Frontal cortex (tissue), 4 donors: ENCODE measurements at places on chromosomes 5 and 9.

- no peak for DNase-seq
Measured at GRCh38 chr5:143001764-143002351, 231.7 kb downstream of the ARHGAP26 start.

DNA sequence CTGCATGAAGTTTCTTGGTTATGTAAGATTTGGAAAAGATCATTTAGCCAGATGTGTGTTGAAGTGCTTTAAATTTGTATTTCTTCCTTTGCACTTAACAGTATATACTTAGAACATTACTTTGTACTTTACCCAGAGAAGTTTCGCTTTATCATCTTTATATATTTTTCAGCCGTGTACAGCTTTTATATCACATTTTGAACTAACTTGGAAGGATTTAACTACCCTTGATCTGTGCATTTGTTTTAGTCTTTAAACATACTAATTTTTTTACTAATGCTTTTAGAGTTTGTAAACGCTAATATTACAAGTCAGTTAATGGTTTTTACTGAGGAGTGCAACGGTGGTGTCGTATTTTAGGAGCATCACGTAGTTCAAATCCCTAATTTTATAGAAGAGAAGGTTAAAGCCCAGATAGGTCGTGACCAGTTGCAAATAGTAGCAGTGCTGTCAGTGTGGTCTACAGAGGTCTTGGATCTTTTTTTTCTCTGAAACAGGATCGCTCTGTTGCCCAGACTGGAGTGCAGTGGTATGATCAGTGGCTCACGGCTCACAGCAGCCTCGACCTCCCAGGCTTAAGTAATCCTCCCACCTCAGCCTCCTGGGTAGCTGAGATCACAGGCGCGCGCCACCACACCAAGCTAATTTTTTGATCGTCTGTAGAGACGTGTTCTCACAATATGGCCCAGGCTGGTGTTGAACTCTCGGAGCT is 2.0 kb downstream of the MATR3 start:
- no peak for DNase-seq

GRCh38 chr5:140362875-140363630 is 3.1 kb downstream of the SLC4A9 start:
- DNase-seq: no peak

- no peak for DNase-seq
Measured at GRCh38 chr5:158172005-158172404, 313.1 kb upstream of the CLINT1 start.

DNA sequence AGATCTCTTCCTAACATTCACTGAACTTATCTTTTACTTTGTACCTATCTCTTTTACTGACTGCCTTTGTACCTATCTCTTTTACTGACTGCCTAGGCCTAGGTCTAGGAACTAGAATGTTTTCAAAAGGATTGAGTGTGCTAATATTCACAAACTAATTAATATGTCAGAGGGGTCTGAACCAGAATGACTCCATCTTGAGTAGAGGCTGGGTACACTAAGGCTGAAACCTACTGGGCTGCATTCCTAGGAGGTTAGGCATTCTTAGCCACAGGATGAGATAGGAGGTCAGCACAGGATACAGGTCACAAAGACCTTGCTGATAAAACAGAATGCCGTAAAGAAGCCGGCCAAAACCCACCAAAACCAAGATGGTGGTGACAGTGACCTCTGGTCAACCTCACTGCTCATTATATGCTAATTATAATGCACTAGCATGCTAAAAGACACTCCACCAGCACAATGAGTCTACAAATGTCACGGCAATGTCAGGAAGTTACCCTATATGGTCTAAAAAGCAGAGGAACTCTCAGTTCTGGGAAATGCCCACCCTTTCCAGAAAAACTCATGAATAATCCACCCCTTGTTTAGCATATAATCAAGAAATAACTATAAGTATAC is 2.5 kb upstream of the RHOBTB3 start:
- DNase-seq: no peak

- DNase-seq: no peak
Measured at GRCh38 chr5:168865968-168866367, 286.8 kb upstream of the PANK3 start.

GRCh38 chr5:45225571-45226031 is 416.9 kb downstream of the MRPS30 start:
- no peak for DNase-seq

DNA sequence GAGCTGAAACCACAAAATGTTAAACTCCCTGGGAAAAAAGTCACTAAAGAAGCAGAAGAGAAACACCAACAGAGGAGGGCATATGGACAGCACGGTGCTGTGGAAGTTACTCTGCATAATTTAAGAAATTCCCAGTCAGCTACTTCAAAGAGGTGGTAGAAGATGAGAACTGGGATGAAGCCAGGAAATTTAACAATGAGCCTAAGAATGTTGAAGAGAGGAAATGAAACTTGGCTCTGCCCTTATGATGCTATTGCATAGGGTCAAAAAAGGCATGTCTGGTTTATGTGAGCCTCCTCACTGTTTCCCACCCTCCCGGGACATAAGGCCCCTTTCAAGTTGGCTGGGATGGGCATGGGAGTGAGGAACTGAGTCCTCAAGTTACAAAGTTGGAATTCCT is 25.4 kb upstream of the SNX18 start:
- DNase-seq: no peak

DNA sequence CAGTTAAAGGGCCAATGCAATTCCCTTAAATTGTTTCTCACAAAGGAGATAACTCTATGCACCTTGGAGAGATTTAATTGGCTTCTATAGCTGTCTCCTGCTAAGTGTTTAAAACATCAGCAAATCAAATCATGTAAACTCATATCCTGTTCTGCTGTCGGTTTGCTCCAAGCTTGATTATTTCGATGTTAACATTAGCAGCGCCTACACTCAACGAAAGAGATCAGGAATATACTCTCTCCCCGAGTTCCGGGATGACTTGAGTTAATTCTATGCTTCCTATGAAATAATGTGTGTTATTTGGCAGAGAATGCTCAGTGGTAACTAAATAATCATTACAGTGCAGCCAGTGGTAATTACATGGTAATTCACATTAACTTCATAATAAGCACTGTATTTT is 338.6 kb downstream of the EBF1 start:
- no peak for DNase-seq

DNA sequence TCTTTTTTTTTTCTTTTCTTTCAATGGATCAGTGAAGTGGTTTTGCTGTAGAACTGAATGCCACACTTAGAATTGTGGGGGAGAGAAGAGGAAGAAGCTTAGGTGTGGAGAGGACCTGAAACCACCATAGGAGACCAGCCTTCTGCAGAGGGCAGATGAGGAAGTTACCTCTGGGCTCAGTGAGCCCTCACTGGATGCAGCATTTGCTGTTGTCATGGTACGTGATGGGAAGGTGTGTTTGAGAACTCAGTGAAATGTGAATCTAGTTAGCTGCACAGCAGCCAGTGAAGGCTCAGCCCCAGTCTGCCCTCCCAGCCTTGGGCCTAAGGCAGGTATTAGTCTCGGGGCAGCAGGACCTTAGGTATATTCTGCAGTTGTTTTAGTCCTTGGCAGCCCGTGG is 17.5 kb downstream of the CYFIP2 start:
- no peak for DNase-seq

DNA sequence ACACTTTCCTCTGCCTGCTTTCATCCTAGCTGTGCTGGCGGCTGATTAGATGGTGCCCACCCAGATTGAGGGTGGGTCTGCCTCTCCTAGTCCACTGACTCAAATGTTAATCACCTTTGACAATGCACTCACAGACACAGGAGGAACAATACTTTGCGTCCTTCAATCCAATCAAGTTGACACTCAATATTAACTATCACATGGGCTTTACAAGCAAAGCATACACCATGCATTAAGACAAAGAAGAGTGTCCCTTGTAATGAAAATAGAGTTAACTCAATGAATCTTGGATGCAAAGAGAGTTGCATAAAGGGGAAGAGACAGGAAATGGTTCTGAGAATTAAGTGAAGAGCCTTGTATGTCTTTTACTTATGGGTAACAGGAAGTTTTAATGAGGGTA is 298.7 kb upstream of the BRINP1 start:
- no peak for DNase-seq

GRCh38 chr9:130289711-130290241 is 24.2 kb downstream of the HMCN2 start:
- no peak for DNase-seq
